ENCODE measurements at places on chromosomes 1 and 21. TPM values are rescaled to one million over a fixed set of nuclear protein-coding genes. Genes with fewer than 3 reads are reported as not detected.

CFHR5 gene
- total RNA-seq, result not detected

SUSD4 gene
- 8.9 TPM for total RNA-seq

PADI4 gene
- not detected for total RNA-seq

HMGCS2 gene
- not detected for total RNA-seq

LMX1A gene
- total RNA-seq, result not detected

ZYG11B gene
- 18.8 TPM for total RNA-seq

ELAPOR1 gene
- total RNA-seq, result 1.0 TPM

NBPF3 gene
- 12.6 TPM for total RNA-seq

CCDC190 gene
- 0.33 TPM for total RNA-seq

RGS13 gene
- total RNA-seq, result not detected

UTS2 gene
- total RNA-seq, result not detected

CRYBG2 gene
- total RNA-seq, result 2.2 TPM

CA6 gene
- total RNA-seq, result not detected

CDA gene
- total RNA-seq, result 52.8 TPM

KCNE1 gene
- 0.33 TPM for total RNA-seq

BPNT1 gene
- 32.2 TPM for total RNA-seq

ALX3 gene
- total RNA-seq, result not detected

NLRP3 gene
- 3.0 TPM for total RNA-seq

SAMD11 gene
- not detected for total RNA-seq

RYR2 gene
- not detected for total RNA-seq

MANEAL gene
- 3.1 TPM for total RNA-seq

BSND gene
- total RNA-seq, result not detected

GUCA2A gene
- total RNA-seq, result not detected

FAAH gene
- total RNA-seq, result 21.0 TPM

NUDT17 gene
- total RNA-seq, result 2.7 TPM

WDR47 gene
- 45.5 TPM for total RNA-seq

ETV3L gene
- not detected for total RNA-seq

REN gene
- not detected for total RNA-seq

SYPL2 gene
- total RNA-seq, result not detected

ATP1A2 gene
- total RNA-seq, result under 0.01 TPM

SPEN gene
- 32.3 TPM for total RNA-seq

ZNF697 gene
- 9.4 TPM for total RNA-seq

RGL1 gene
- 2.5 TPM for total RNA-seq

WNT9A gene
- total RNA-seq, result 7.1 TPM

UFC1 gene
- total RNA-seq, result 48.1 TPM

BLACAT1 gene
- 1.5 TPM for total RNA-seq

FGR gene
- 0.50 TPM for total RNA-seq

C1orf94 gene
- total RNA-seq, result not detected
